ENCODE measurements at places on chromosomes 5 and 9.
A peak's percentile ranks its signal among the peaks of the same experiment; 100 is the strongest.

DNA sequence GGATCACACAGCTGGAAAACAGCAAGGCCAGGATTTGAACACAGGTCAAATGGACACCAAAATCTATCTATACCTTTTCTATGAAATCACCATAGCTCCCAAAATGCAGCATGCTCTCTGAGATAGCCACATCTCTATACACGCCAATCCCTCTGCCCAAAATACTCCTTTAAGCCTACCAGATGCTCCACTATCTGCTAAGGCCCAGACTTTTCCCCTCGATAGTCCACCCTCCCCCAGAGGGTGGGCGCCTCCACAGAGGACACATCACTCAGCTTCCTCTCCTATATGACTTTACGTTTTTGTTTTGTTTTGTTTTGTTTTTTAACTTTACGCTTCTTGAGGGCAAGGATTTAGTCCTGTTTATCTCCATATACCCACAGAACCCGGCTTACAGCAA lies 46.8 kb downstream of the MTMR12 start:
- no peak for DNase-seq

GRCh38 chr5:65102976-65103711 lies 334.4 kb downstream of the CWC27 start:
- peak; percentile 32 for DNase-seq

DNA sequence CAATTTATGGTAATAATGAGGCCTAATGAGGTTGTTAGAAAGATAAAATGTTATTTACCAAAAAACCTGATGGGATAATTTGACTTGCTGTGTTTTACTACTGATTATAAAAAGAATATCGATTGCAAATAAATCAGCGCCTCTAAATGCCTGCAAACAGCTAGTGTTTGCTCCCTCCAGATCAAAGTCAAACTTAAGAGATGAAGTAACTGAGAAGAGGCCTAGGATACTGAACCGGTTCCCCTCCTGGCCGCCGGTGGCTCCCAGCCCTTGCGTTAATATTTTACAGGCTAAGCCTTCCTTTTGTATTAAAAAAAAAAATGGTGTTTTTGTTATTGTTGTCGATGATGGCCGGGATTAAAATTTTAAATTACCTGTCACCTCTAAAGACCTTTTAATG lies 2.6 kb downstream of the IRX1 start:
- no peak for DNase-seq

DNA sequence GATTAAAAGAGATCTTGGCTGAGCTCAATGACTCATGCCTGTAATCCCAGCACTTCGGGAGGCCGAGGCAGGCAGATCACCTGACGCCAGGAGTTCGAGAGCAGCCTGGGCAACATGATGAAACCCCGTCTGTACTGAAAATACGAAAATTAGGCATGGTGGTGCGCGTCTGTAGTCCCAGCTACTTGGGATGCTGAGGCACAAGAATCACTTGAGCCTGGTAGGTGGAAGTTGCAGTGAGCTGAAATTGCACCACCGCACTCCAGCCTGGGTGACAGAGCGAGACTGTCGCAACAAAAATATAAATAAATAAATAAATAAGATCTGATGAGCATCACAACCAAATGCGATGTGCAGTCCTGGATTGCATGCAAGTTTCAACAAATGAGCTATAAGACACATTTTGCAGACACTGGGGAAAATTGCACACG lies 8.7 kb upstream of the ENG start:
- no peak for DNase-seq

DNA sequence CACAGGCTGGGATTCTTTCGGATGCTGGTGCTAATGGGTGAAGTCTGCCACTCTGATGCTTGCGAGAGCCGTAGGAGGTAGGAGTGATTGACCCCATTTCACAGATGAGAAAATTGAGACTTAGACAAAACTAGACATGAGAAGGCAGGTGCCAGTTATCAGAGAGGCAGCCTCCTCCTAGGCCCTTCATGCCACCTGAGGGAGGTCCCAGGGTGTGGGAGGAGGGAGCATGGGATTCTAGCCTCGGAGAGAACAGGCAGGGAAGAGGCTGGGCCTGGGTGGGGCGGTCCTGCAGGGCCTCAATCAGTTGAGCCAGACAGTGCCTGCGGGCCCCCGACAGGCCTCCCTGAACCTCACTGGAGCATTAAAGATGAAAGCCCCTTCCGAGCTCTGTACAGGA lies 112.4 kb downstream of the COL23A1 start:
- no peak for DNase-seq

DNA sequence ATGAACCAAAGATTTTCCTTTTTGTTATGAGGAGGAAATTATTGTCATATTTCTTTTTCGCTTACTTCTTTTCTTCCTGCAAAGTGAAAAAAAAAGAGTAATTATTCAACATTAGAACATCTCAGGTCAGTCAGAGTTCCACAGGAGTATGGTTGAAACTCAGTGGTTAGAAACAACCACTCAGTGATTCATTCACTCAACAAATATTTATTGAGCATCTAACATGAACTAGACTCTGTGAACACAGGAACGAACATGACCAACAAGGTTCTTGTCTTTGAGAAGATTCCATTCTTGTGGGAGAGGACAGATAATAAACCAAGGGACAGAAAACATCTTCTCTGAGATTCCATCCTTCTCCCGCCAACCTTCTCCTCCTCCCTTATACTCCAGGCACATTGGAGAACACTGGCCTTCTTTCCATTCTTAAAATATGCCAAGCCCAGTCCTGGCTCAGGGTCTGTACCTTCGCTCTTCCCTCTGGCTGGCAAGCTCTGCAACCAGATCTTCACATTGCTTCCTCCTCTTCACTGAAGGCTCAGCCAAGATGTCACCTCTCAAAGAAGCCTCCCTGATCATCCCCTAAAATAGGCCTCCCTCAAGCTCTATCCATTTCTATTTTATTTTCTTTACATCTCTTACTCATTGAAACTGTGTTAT lies 6.8 kb upstream of the GRAMD2B start:
- no peak for DNase-seq

- DNase-seq, result no peak
These were observed 188.7 kb upstream of the ITGA1 start for GRCh38 chr5:52598968-52599367.

DNA sequence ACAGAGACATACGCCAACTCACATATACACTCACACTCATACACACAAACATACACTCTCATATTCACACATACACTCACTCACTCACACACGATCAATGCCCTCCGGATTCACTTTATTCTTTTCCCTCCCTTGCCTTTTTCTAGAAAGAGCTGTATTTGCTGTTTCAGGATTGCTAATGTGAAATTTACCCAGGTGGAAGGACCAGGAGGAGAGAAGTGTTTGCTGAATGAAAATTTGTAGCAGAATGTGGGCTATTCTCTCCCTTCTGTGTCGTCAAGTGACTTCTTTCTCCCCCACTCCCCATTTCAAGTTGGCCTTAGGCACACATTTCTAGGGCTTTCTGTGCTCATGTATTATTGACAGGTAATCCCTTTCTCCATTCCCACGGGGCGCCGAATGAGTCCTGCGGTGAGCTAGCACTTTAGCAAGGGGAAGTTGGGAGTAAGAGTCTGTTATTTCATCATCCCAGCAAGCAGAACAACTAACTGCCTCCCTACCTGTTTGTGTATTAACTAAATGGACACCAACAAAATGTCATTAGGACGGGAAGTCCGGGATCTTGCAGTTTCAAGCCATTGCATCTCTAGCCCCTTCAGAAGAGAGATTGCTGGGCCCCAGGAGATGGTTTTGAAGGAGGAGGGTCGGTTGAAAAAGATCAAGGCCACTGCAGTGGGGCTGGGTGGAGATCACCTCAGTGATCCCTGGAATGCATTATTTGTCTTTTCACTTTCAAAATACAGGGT lies 97.1 kb upstream of the TAF11L2 start:
- no peak for DNase-seq

DNA sequence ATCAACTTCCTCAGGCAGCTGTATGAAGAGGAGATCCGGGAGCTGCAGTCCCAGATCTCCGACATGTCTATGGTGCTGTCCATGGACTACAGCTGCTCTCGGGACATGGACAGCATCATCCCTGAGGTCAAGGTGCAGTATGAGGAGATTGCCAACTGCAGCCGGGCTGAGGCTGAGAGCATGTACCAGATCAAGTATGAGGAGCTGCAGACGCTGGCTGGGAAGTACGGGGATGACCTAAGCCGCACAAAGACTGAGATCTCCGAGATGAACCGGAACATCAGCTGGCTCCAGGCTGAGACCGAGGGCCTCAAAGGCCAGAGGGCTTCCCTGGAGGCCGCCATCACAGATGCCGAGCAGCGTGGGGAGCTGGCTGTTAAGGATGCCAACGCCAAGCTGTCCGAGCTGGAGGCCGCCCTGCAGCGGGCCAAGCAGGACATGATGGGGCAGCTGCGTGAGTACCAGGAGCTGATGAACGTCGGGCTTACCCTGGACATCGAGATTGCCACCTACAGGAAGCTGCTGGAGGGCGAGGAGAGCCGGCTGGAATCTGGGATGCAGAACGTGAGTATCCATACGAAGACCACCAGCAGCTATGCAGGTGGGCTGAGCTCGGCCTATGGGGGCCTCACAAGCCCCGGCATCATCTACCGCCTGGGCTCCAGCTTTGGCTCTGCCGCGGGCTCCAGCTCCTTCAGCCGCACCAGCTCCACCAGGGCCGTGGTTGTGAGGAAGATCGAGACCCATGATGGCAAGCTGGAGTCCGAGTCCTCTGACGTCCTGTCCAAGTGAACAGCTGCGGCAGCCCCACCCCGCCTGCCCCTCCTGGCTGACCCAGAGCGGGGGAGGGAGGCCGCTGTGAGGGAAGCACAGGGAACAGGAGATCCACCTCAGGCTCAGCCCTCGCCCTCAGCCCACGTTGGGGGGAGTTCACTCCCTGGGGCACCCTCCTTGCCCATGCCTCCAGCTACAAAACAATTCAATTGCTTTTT lies 84.0 kb downstream of the SEC61B start:
- no peak for DNase-seq

Data from stimulated activated CD4-positive, alpha-beta T cell treated with anti-CD3 and anti-CD28 coated beads, Interleukin-1b, Interleukin-23, amount 100 ng/mL, for 1 hour (primary cell).